ENCODE measurements at places on chromosomes 6 and 20.

DNA sequence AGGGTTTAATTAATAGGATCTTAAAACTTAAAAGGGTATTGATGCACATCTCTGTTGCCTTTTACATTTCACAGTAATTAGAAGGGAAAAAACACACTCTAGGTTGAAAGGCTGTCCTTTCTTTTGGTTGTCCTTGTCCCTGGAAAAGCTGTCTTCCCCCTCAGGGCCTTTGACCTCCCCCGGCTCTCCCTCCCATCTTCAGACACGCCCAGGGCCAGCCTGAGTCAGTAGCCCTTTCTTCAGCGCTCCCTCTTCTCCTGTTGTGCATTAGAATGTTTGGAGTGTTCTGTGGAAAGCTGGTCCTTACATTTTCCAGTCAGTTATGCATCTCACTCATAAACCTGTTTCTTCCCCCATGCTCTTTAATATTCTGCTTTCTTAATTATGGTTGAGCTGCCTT, 157.0 kb downstream of the MTHFD1L start:
- DNase-seq: no peak

- DNase-seq: peak; percentile 17
These were observed 773 bp downstream of the SMAP1 start for GRCh38 chr6:70668499-70668812.

GRCh38 chr6:122471107-122472021, at the start of gene SERINC1:
TSS of gene SERINC1 (minus strand) at chr6:122471807. CDS start at chr6:122471737, 70 bp downstream.
- peak; percentile 94 for DNase-seq

GRCh38 chr6:107612762-107613415, 123.0 kb downstream of the SOBP start:
- DNase-seq: no peak

DNA sequence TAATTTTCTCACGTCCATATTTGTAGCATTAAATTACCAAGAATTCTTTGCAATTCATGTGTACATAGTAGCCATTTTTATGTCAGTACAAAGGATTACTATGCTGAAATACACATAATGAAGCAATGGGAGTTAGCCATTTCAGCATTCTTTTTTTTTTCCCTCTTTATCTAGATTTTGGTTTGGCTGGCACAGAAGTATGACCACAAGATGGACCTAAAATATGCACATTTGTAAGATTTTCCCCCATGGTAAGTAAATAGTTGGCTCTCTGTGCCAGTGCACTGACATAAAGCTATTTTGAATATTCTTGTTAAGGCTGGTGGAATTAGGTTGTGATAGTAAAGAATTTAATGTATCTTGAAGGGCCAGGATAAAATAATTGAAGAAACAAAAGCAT, 486.1 kb upstream of the BTBD3 start:
- peak; percentile 85 for DNase-seq

DNA sequence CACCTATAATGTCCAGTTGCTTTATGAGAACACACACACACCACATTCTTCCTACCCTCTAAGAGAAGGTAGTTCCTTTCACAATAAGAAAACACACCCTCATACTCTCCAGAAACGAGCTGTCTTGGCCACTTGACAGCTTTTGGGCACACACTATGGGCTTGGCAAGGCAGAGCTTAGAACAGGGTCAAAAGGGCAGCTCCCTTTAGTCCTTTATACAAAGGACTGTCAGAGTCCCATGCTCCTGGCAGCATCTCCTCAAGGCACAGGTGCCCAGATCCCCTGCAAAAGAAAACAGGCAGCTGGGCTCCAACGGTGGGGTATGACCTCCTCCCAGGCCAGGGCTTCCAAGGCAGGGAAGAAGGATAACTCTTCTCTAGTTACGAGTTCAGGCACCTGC, 4.9 kb upstream of the LYRM2 start:
- DNase-seq: no peak

- DNase-seq: no peak
These were observed 45.0 kb downstream of the DNAH8 start for GRCh38 chr6:38760097-38760496.

DNA sequence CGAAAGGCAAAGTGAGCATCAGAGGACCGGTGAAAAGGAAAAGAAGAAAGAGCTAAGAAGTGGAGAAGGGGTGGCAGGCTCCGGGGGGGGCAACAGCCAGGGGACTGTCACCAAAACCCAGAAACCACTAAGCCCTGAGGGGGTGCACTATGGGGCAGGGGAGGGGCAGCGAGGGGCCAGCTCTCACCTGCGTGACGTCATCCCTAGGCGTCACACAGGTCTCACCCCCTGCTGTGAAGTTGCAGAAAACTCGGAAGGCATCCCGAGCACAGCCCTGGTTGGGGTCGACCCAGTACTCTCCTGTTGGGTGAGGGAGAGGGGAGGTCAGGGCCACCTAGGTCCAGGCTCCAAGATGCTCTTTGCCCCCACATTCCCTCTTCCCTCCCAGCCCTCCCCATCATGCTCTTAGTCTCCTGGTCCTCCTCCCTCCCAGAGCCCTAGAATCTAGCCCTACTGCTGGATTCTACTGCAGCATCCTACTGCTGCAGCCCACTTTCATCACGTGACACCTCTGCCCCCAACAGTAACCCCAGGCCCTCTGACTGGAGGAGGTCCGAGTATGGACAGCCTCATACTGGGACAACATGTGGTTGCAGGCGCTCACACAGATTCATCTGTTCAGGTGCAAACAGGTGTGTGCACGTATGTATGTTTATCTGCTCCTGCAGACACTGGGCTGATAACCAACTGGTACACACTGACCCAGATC, 27.4 kb downstream of the COL11A2 start:
- no peak for DNase-seq

DNA sequence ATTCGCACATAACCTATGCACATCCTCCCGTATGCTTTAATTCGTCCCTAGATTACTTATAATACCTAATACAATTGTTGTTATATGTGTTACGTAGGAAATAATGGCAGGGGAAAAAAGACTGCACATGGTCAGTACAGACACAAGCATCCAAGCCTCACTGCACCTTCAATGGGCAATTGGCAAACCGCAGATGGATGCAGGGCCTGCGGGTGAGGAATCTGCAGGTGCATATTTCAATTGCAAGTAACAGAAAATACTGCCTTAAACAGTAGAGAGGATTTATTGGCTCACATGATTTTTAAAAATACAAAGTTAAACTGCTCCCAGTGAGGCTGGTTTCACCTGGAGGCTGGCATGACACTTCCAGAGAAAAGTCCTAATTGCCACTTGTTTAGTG, 142.1 kb upstream of the MLN start:
- no peak for DNase-seq

GRCh38 chr6:168381726-168382458, 59.1 kb upstream of the SMOC2 start:
- no peak for DNase-seq

- DNase-seq: no peak
These were observed 67.3 kb downstream of the DACT2 start for GRCh38 chr6:168252267-168252666.

GRCh38 chr20:2261046-2261485, 34.7 kb upstream of the TGM3 start:
- DNase-seq: no peak

DNA sequence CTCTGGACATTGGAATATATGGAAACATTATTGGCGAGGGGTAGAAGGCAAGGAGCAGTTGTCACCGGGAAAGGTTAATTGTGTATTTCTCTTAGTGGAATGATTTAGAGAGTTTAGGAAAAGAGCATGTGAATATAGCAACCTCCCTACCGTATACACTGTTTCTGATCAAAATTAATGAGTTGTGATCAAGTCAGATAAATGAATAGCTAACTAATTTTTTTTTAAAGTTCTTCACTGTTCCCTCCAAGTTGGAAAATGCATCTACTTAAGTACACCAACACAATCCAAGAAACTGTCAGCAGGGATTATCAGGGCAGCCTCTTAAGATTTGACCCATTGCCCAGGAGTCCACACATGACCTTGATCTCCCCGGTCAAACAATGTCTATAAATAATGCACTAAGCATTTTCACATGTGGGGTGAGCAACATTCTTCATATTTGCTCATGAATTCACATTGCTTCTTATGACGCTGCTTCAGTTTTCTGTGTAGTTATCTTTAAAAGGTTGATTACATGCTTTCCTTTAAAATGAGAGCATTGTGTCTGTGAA, 680.8 kb upstream of the NRSN1 start:
- peak; percentile 37 for DNase-seq

DNA sequence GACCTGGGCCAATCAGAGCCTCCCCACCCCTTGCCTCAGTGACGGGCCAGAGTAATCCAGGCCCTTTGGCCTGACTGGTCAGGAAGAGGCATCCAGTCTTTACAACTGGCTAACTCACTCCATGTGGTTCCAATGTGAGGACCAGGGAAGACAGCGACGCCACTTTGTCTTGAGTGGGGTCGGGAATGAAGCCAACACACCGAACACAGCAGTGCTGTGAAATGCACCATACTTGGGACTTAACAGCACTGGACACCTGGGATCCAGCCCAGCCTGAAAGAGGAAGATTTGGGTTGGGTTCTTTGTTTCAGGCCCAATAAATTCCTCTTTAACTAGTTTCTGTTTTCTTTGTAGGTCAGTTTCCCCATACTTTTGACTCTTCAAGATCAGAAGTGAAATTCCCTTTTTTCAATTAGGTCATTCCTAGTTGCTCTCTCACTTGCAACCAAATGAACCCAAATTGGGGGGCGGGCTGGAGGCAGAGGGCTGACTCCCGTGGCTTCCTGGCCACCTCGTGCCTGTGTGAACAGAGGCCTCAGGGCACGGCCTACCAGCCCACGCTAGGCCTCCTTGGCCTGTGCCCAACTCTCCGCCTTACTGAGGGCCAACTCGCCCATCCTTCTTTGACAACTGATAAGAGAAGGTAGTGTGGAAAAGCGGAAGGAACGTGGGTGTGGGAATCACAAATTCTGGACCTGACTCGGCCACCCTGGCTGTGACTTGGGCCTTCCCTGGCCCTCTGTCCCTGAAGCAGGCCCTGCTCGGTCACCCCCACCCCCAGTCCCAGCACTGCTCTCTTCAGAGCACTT, 17.1 kb downstream of the SULF2 start:
- no peak for DNase-seq

- DNase-seq: no peak
These were observed 21.3 kb upstream of the HLA-DRB5 start for GRCh38 chr6:32551410-32551809.

DNA sequence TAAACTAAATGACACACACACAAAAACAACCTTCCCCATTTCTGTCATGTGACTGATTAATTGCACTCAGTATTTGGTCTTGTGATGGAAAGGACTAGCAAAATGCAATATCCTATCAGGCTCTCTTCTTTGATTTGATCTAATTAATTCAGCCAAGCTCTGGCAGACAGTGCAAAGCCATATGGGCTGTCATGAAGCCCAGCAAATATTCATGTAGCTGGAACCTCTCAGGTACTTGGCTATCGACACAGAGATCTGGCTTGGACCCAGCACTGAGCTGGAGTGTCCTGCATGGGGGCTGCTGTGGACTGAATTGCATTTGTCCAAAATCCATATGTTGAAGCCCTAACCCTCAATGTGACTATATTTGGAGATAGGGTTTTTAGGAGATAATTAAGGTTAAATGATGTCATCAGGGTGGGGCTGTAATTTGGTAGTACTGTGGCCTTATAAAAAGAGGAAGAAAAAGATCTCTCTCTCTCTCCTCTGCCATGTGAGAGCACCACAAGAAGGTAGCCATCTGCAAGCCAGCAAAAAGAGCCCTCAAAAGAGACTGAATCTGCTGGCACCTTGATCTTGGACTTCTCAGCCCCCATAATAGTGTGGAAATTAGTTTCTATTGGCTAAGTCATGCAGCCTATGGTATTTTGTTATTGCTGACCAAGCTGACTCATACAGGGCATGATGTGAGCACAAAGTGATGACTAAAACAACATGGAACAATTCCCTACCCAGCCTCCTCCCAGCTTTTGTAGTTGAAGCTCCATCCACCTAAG, 77.1 kb downstream of the STMND1 start:
- peak; percentile 38 for DNase-seq

DNA sequence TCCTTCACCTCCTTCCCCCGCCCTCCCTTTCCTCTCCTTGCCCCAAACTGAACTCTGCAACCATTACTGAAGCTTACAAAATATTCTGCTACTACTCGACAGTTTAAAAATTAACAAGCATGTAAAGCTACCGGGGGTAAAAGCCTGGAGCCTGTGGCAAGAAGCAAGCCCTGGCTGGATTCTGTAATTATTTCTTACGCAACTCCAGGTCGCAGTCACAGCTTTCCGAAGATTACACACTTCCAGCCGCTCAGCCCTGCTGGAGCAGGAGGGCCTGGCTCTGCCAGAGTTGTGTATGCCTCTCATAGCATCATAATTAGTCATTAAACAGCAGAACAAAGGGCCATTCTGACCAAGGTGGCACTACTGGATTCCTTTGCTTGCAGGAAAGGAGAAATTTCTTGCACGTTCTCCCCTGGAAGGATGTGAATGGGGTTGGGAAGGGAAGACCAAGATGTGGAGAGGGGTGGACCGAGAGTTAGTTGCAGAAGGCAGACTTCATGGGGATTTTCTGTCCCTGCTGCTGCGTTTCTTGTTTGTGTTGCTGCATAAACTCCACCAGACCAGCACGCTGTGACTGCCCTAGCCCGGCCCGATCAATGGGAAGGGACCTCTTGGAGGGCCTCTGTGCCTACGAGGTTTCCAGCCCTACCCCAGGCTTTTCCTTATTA, 23.6 kb downstream of the FOXQ1 start:
- DNase-seq: peak; percentile 91

DNA sequence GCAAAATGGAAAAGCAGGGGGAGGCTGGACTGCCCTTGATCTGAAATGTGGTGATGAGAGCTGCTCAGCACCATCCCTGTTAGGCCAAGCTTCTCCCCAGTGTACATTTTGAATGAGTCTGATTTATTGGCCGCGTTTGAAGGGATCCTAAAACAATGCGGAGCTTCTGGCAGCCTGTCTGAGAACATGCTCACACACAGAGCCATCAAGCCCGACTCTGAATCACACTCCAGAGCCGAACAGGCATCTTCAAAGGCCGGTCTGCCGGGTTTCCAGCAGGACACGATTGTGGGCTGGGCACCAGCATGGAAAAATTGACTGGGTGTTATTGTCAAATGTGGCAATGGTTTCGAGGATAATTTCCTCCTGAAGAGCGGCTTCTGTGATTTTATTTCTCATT, 235.9 kb downstream of the TFAP2C start:
- DNase-seq: peak; percentile 17

DNA sequence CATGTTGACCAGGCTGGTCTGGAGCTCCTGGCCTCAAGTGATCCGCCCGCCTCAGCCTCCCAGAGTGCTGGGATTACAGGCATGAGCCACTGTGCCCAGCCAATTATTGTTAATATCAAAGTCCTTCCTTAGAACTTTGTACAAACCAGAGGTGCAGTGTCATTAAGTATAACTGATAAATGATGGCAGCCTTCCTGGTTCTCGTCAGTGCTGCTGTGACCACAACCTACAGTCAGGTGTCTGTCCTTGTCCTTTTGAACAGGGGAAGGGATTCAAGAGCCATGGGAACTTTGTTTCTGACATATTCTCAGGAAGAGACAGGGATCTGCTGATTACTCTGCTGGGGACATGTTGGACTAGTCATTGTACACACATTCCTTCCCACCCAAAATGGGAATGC, 103.2 kb upstream of the TIAM2 start:
- no peak for DNase-seq

- DNase-seq: no peak
These were observed 84.6 kb downstream of the FYN start for GRCh38 chr6:111788379-111789276.

- DNase-seq: peak; percentile 72
These were observed 36.7 kb downstream of the LRFN2 start for GRCh38 chr6:40550202-40551101.

- DNase-seq: no peak
These were observed 90.0 kb downstream of the SASH1 start for GRCh38 chr6:148432462-148433195.

GRCh38 chr20:13119583-13119982, 101.5 kb upstream of the ISM1 start:
- DNase-seq: peak; percentile 65

GRCh38 chr20:17882065-17882833, 86.3 kb downstream of the SNX5 start:
- no peak for DNase-seq

GRCh38 chr6:30748851-30749540, 4.6 kb upstream of the IER3 start:
- peak; percentile 73 for DNase-seq
